Stimulated activated CD4-positive, alpha-beta T cell treated with anti-CD3 and anti-CD28 coated beads, Interleukin-15, amount 100 ng/mL, for 1 hour (primary cell): ENCODE measurements at places on chromosomes 1 and 21.
A peak's percentile ranks its signal among the peaks of the same experiment; 100 is the strongest.

DNA sequence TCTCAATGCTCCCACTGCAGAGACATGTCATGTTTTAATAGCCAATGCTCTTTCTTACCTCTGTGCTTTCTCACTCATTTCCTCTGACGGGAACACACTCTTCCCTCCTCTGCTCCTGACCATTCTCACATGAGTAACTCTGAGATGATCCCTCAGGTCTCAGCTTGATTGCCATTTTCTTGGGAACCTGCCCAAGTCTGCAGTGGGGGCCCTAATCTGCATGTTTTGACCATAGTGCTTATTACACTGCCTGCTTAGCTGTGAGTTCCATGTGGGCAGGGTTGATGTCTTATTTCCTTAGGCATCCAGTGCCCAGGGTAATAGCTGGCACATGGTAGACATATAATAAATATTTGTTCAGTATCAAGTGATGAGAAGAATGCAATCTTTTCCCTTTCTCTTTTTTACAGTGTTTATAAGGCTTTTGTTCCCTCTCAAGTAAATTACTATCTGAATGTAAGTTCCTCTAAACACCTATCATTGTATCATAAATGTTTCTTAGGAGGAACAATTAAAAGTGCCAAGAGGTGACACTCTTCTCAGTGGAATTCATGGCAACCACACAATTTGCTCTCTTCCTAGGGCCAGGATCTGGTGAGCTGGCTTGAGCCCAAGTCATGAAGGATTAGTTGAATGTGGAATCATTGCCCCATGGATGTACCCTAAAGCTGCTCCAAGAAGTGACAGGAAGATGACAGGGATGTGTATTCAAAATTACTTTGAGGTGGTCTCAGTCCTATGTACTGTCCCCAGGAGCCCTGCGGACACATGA, 485.4 kb upstream of the USP24 start:
- no peak for DNase-seq

DNA sequence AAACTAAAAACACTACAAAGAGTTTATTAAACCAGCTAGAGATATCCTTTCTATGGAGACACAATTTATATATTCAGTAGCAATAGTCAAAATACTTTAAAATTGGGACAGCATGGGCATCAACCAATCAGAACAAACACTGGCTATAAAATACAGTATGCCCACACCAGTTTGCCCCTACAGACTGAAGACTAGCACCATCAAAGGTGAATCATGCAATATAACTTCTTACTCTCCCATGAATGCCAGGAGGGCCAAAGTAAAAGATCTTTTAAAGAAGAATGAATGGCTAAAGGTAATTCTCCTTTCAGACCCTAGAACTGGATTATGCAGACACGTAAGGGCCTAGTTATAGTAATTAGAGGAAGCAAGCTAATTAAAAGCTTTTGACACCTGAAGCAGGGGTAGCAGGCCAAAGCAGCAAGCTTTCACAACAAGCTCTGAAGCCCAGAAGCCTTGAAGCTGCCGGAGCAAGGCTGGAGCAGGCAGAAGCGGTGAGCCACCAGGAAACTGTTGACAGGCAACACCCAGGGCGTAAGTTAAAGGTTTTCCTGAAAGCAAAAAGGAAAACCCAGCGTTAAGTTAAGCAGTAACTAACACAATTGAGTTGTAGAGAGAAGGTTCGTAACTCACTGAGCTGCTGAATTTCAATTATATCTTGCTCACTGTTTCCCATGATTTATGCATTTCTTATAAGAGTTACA, 99.3 kb downstream of the CDC42BPA start:
- no peak for DNase-seq

DNA sequence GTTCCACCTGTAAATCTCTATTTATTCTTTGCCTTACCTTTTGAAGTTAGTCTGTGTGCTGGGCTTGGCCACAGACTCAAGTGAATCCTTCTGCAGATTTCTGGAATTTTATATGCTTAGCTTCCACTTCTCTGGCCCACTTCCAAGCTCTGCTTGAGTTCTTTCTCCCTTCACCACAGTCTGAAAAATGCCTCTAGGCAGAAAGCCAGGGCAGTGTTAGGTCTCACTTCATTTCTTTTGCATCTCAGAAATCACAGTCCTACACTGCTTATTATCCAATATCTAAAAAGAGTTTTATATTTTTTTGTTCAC, 48.9 kb downstream of the INKA2 start:
- DNase-seq = no peak

DNA sequence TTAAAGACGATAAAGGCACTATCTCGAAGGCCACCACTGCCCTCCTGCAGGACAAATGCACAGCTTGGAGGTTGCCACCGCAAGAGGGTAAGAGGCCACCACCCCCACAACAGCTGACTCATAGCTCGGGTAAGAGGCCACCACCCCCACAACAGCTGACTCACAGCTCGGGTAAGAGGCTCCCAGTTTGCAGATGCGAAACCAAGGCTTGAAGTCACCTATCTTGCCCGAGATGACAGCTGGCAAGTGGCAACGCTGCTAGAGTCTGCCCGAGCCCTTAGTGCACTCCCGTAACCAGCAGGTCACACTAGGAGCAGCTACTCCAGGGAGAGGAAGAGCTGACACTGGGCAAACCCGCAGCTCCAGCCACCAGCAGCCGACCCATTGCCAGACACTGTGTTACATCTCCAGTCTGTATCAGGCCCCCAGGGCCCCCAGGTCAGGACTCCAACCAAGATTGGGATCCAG, 17.1 kb upstream of the SPSB1 start:
- peak; percentile 54 for DNase-seq

GRCh38 chr1:109637446-109637845, 17.8 kb downstream of the AMPD2 start:
- DNase-seq = no peak

- DNase-seq = no peak
Observed at GRCh38 chr1:2396476-2396875, 4.8 kb downstream of the RER1 start.

- no peak for DNase-seq
Observed at GRCh38 chr21:42237577-42237976, 18.6 kb downstream of the ABCG1 start.

GRCh38 chr1:119372503-119373086, 4.0 kb downstream of the HAO2 start:
- DNase-seq = no peak

GRCh38 chr1:28759257-28759656, 22.5 kb downstream of the YTHDF2 start:
- no peak for DNase-seq

GRCh38 chr1:244709476-244710368, 56.8 kb downstream of the DESI2 start:
- no peak for DNase-seq

- DNase-seq = no peak
Observed at GRCh38 chr1:119745034-119745433, 23.7 kb downstream of the HMGCS2 start.

- no peak for DNase-seq
Observed at GRCh38 chr1:55716151-55716550, 501.0 kb upstream of the USP24 start.

DNA sequence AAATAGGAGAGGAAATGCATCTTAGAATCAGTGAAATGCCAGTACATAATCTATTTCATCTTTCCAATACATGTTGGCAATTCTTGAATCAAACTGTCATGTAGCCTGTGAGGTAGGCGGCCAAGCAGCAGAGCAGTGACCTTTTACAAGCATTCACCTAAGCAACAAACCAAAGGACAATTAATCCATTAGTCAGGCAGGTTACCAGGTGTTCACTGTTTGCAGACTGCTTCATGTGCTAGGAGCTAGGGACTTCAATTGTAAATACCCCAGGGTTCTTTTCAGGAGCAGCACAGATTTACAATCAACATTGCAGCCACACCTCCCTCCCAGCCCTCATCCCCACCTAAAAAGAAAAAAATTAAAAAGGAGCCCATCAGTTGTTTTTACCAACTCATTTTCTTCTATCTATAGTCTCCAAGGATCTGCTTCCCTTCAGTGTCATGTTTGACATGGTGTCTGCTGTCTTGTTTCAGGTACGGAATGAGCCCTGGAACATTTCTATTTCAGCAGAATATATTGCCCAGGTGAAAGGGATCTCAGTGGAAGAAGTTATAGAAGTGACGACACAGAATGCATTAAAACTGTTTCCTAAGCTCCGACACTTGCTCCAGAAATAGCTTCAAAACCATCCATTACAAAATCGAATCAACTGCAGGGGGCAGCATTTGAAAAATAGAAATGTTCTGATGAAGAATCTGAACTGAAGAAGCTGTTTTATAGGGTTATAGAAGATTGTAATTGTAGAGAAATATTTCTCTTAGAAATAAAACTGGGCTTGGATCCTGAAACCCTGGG, 23.0 kb downstream of the TATDN3 start:
- DNase-seq = no peak

GRCh38 chr1:239744851-239745250, 346.8 kb upstream of the FMN2 start:
- DNase-seq = no peak

DNA sequence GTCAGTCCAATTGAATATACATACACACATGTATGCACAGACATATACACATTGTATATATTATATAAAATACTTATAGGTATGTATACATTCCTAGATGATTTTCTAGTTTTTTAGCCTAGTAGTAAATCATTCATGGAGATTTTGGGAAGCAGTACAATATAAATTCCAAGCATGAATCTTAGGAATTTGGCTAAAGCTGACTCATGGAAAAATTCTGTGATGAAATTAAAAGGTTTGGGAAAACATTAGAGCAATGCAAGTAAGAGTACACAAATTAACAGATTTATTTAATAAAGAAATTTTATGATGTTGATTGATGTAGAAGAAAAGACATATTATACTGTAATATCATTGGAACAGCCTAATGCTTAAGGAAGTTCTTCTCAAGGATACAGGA, 43.7 kb upstream of the PTGFR start:
- DNase-seq = no peak

DNA sequence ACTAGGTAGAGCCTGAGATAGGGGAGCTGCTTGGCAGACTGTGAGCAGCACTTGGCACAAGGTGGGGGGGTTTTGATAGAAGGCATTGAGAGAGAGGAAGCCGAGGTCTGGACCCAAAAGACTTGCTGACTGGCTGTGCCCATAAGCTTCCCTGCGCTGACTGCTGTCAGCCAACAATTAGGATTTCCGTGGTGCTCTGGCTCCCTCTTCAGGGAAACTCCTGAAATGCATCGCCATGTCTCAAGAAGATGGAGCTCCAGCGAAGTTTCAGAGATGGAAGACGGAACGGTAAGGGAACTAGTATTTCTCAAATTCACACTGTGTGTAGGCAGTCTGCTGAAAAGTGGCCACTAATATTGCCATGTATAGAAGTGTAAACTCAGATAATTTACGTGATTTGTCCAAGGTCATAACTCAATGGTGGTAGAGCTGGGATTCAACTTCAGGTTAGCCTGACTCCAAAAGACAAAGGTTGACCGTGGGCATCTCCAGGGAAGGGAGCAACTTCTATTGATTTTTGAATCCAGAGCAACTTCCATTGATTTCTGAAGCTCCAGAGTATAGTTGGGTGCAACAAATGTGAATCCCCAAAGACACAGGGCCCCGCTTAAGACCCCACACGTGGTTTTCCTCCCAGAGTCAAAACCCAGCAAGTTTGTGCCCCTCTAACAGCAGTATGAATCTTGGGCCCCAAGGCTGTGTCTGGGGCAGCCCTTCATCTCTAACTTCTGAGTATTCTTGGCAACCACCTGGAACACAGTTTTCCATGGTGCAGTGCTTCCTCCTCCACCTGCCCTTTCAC, 44.5 kb upstream of the CRNN start:
- peak; percentile 61 for DNase-seq

GRCh38 chr1:9151328-9151860, 22.5 kb upstream of the GPR157 start:
- no peak for DNase-seq

DNA sequence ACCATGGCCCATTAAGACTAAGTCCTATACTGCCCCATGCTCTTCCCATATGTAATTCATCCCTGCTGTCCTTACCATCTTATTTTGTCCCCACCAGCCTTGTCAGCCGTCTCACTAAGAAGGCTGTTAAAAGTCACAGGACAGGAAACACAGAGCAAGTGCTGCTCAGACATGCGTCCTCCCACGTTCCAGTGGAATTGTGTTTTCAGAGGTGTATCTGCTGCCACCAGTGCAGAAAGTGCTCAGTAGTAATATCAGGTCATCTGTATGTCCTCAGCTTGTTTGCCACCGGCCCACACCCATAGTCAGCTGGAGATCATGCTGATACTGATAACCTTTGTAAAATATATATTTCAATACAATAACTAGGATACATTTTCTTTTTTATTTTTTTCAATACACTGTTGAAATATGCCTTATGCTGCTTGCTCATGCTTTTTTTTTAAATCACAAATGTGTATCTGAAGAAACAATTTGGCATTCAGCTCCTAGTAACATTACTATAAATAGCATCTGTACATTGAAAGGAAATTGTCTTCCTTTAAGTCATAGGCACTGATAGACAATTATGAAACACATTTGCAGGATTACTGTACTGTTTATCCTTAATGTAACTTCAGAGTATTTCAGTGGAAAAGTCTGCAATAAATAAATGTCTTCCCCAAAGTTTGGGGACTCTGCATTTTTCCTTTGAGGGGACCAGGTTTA, 156.9 kb downstream of the EDEM3 start:
- no peak for DNase-seq

GRCh38 chr1:34774957-34775356, 6.1 kb upstream of the GJB3 start:
- DNase-seq = no peak

GRCh38 chr1:13550663-13551062, 33.0 kb upstream of the PDPN start:
- no peak for DNase-seq

DNA sequence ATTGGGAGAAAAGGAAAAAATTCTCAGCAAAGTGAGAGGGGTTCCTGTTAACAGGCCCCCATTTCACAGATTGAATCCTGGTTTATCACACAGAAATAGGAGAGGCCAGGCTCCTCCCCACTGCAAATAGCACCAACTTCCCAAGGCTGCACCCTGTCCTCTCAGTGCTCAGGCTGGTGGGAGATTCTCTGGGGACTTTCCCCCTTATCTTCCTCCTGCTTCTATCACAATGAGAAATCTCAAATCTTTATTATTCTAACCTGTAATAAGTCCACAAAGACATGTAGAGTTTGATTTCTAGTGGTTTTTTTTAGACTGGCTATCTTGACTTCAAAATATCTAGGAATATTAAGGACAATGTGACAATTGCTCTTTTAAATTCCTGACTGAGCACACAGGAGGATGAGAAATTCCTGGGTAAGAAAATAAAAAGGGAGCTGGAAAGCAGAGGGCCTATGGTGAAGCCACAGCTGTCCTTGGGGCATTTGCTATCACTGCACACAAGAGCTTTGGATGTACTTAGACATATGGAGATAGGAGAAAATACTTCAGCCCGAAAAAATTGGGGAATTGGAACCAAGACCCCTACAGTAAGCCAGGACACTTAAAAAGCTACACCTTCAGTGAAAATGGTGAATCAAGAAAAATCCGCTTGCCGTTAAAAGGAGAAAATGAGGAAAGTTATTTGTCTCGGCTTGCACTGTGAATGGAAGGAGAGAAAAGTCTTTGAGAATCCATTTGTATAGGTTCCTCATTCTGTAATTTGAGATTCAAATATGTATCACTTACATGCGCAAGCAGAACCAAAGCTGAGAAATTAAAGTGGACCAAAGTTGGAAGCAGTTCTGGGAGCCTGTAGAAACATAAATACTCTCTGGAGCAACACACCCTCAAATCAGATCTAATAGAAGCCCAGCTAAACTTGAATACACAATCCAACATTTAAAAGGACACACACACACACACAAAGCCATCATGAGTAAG, 65.9 kb upstream of the C1orf105 start:
- no peak for DNase-seq
